ENCODE measurements at places on chromosomes 5 and 9.

DNA sequence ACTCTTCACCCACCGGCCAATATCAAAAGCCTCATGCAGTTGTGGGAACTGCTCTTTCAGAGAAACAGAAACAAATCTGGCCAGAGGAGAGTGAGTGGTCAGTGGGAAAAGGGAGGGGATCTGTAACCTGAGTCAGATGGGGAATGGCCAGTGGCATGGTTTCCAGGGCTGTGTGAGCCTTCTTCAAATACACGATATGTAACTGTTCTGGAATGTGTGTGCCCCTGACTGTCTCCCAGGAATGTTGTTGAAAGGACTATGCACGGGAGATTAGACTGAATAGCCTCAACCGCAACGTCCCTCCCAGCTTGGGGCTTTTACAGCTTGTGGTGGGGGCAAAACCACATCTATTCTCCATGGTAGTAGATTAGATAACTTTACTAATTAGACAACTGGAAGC is 60.8 kb downstream of the SH3TC2 start:
- no peak for DNase-seq

DNA sequence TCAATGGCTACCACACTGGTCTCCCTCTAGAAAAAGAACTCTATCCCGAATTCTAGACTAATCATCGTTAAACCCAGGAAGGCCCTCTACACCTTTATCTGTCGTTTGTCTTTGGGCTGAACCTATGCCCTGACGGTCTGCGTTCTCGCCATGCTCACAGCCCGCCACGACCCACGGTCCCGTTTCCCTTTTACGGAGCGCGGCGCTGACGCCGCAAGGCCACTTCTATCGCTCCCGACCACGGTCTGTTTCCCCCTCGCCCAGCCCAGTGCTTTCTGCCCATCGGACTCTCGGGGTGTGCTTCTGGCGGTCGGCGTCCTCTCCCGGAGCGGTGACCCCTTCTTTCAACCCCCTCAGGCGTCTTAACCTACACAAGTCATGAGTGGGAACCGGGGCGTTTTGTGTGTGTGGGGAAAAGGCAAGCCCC is 974 bp downstream of the C9orf40 start:
- DNase-seq: no peak

DNA sequence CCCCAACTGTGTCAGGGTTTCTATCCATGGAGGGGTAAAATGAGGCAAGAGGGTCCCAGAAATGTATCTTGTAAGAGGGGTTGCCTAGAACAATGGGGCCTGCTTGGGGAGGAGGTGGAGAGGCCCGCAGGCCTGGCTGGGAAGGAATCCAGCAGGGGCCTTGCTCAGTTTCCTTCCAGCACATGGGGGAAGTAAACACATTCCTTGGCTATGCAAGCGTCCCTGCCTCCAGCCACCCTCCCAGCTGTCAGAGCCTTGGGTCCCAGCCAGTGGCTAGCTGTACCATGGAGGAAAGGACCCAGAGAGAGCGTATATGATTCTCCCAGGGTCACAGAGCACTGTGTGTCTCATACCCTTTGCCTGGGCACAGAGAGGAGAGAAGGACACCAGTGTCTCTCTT is 71.1 kb upstream of the IL17B start:
- DNase-seq: no peak

- DNase-seq: no peak
Observed at GRCh38 chr9:99579964-99580363, 241.7 kb upstream of the NR4A3 start.

DNA sequence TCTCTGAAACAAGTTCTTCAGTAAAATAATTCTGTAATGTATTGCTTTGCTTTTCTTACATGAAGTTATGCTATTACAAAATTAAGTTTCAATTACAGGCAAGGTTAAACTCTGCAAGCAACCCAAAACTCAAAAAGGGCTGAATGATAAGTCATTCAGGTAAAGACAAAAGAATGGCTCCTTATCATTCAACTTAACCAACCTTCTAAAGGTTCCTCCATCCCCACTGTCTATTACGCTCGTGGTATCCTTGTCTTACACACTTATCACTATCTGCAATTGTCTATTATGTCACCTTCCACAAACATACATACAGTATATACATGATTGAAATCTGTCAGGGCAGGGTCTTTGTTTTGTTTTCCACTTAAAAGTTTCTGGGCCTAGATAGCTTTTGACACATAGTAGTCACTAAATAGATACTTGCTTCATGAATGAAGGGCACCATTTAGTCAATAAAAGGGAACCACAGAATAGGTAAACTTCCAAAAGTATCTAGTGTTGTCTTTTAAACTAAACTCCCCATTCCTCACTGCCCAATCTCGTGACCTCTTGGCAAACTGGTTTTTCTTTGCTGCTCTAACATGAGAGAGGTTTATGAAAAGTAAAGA is 6.9 kb downstream of the RPL37 start:
- no peak for DNase-seq

GRCh38 chr9:90034071-90034470 is 429.3 kb downstream of the GADD45G start:
- DNase-seq: no peak

GRCh38 chr5:157855404-157855994 is 3.4 kb downstream of the CLINT1 start:
- no peak for DNase-seq

DNA sequence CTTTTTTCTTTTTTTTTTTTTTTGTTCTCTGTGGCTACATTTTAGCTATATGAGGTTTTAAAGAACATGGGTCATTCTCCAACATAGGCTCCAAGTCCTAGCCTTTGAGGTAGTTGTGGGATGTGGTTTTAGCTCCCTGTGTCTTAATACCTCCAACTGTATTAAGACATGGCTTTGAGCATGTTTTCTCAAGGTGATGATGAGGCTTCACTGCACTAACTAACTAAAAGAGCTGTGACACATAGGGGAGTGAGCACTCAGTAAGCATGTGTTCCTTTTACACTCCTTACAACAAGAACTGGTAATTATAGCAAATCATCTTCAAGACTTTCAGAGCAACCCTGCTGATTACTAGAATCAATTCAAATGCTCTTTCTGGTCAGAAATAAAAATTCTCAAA is 333.6 kb upstream of the CCNH start:
- no peak for DNase-seq

DNA sequence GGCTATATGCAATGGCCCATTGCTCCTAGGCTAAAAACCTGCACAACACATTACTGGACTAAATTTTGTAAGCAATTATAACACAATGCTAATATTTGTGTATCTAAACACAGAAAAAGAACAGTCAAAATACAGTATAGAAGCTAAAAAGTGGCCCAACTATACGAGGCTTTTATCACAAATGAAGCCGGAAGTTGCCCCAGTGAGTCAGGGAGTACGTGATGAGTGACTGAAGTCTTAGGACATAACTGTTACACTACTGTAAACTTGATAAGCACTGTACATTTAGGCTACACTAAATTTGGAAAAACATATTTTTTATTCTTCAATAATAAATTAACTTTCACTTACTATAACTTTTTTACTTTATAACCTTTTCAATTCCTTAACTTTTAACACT is 105.2 kb upstream of the PRR16 start:
- no peak for DNase-seq

DNA sequence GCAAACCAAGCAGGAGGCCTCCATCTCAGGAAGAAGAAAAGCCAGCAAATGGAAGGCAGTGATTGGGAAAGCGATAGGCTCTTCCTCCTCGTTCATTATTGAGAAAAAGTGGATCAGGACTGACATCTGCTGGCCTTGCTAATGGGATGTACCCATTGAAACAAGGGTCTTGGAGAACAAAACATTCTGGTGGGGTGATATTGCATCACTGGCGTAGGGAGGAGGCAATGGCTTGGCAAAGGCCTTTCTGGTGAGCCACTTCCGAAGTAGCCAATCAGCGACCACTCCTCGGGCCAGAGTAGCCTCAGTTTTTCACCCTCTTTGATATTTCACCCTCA is 86.7 kb upstream of the NFIB start:
- no peak for DNase-seq

DNA sequence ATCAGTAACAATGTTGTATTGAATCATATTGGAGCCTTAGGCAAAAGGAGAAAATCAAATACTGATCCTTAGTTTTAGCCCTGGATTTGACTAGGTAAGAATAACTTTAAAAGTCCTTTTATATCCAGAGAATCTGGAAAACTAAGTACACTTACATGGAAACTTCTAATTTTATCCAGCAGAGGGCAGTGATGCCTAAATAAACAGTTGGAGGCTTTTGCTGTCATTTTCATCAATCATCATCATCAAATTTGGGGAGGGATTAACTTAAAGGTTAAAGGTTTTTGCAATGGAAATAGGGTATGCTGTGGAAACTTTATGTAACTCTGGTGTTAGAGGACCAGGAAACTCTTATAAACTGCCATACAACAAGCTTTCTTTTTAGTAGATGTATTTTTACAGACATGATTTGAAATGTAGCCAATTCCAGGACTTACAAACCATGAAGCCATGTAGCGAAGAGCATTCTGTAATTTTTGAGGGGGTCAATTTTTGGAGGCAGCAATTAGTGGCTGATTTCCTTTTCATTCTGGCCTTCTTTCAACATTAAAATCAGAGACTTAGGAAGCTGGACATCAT is 112.7 kb downstream of the OSTF1 start:
- no peak for DNase-seq

- DNase-seq: no peak
Observed at GRCh38 chr5:53766673-53767072, 206.2 kb downstream of the NDUFS4 start.

DNA sequence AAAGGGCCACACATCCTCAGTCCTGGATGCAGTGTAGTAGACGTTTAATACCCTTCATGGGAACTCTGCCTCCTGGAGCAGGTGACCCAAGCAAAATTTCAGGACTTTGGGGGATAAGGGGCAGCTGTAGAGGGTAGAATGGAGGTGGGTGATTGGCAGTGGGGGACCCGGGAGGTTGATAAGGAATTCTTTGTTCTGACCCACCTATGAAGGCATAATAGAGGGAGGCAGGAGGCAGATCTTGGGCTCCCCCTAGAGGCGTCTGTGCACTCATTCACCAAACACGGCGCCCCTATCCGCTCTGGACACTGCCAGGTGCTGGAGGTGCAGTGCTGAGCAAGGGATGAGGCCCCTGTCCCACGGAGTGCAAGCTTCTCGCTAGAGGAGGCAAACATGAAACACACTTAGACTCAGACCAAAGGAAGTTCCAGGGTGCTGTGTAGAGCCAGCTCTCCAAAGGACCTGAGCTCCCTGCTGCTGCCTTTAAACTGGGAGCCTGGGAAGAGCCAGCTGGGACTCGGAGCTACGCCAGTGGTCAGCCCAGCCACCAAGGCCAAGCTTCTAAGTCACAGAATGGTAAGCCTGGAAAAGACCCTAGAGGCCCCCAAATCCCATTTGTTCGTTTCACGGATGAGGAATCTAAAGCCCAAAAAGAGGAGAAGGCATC is 7.7 kb downstream of the IL17B start:
- DNase-seq: peak; percentile 84

DNA sequence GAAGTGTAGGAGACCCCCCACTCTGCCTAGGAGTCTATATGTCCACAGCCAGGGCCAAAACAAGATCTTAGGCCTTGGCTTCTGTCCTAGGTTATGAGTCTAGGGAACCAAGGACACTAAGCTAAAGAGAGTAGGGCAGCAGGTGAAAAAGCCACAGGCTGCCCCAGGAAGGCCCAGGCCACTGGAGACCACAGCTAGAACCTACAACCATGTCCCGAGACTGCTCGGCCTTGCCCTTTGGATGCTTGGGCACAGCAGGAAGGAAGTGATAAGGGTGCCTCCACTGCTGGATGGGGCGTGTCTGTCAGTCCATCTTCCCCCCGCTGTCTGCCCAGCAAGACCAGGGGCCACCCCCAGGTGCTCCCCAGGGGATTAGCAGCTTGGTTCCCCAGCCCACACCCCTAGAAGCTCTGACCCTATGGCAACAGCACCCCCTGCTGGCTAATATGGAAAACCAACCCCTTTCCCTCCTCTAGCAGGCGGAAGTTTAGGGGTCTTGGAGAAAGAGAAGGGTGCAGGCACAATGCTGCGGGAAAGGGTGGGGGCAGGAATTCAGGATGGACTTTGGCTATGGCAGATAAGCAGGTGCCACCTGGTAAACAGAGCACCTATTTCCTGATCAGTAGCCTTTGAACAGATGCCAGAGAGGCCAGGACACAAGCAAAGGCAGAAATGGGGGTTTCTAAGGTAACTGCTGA is 10.5 kb upstream of the IRF1 start:
- DNase-seq: no peak

DNA sequence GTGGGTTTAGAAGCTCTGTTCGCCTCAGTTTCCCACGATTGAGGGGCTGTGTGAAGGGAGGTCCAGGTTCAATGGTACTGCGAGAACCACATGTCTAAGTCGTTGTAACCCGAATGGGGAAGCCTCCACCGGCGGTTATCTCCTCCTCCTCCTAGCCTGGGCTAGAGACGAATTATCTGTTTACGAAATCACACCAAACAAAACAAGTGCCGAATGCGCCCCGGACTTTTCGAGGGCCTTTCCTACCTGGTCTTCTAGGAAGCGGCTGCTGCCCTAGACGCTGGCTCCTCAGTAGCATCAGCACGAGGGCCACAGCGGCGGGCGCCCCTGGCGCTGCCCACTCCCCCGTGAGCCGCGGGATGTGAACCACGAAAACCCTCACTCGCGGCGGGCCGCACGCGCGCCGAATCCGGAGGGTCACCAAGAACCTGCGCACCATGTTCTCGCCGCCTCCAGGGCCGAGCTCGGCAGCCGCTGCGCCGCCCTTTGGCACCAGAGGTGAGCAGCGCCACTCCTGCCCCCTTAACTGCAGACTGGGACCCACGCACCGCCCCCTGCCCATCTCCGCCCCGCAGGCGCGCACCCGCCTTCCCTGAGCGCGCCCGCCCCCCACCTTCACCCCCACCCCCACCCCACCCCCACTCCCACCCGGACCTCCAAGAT is at the start of gene CDKN2A:
Gene CDKN2A, minus strand, starts transcription at position 500 of the 663 bp plus-strand sequence.
- no peak for DNase-seq

- DNase-seq: no peak
Observed at GRCh38 chr5:123093111-123093600, 4.1 kb downstream of the PRDM6 start.

DNA sequence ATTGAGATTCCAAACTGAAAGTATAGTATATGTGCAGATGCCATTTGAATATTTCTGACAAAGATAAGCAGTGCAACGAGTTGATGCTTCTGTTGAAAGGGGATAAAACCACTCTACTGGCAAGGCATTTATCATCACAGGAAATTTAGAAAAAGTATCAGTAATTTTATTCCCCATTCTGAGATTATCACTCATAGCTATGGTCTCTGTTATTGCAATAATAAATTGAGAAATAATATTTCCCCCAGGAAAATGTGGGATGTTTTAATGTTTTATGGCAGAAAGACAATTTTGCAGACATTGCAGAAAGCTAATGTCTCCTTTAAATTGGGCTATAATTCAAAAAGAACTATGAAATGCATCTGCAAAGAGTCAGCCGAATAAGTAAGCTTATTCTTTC is 1612.7 kb upstream of the ACO1 start:
- no peak for DNase-seq

DNA sequence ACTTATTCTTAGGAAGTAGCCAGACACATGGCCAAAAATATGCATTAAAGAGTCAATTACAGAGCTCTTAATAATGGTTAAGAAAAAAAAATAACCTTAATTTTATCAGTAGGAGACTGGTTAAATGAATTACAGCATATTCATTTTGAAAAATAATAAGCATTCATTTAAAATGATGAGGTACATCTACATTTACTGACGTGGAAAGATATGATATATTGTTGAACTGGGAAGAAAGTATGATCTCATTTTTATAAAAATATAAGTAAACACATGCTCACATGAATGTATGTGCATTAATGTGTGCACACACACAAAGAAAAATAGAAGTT is 250.3 kb downstream of the ENC1 start:
- DNase-seq: no peak

GRCh38 chr9:4030751-4031150 is 269.1 kb downstream of the GLIS3 start:
- no peak for DNase-seq

GRCh38 chr5:134659922-134660321 is 11.3 kb downstream of the SEC24A start:
- no peak for DNase-seq
